ENCODE measurements at places on chromosomes 7 and 10.

GRCh38 chr7:77830649-77831355 lies 32.2 kb downstream of the PHTF2 start:
- DNase-seq = no peak

DNA sequence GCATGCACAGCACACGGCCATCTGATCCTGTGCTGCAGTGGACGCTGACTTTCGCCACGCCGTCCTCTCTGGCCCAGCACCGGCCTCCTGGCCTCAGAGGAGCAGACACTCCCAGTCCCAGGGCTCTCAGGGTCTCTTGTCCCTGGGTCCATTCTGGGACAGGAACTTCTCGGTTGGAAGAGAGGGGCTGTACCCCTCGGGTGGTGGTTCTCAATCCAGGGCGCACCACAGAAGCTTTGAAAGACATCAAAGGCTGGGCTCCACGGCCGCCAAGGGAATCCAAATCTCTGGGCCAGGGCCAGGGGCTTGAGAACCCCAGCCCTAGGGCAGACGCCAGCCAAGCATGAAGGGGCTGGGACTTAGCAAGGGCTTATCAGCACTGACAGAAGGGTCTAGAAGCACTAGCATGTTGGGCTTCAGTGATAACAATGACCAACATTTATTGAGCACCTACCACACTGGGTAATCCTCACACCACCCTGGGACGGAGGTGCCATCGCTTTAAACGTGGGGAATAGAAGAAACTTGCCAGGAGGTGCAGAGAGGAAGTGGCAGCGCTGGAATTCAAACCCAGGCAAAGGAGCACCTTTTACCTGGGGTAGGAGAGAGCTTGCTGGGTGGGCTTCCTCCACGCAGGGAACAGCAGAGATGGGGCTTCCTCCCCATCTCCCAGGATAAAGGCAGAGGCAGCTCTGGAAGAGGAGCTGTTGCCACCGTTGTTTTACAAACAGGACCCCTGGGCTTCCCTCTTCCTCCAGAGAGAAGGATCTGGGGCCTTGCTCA lies 1.8 kb upstream of the PYROXD2 start:
- DNase-seq = no peak

DNA sequence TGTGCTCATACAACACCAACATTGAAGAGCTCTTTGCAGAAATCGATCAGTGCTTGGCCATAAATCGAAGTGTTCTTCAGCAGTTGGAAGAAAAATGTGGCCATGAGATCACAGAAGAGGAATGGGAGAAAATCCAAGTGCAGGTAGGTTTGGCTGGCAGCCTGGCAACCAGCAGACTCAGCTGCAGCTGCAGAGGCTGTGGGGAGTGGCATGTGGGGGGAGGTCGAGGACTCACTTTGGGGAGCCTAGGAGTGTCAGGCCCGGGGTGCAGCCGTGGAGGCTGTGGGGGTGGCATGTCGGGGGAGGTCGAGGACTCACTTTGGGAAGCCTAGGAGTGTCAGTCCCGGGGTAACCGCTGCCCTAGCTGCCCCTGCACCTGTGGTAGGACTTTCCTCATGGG lies 35.1 kb downstream of the RNF32 start:
- no peak for DNase-seq

GRCh38 chr7:151378011-151378410 lies 31.8 kb downstream of the WDR86 start:
- DNase-seq = no peak
